ENCODE measurements at places on chromosomes 6 and 20. TPM values are rescaled to one million over a fixed set of nuclear protein-coding genes. Genes with fewer than 3 reads are reported as not detected.

JPH2 gene
- total RNA-seq, result not detected

CTCFL gene
- not detected for total RNA-seq

FAM83C gene
- total RNA-seq, result not detected

ETV7 gene
- total RNA-seq, result 0.36 TPM

CYP21A2 gene
- total RNA-seq, result 0.23 TPM

TREM2 gene
- not detected for total RNA-seq

TBXT gene
- not detected for total RNA-seq

HLA-DRB1 gene
- total RNA-seq, result 10.8 TPM

RHAG gene
- not detected for total RNA-seq

DYNLT2 gene
- total RNA-seq, result 2.0 TPM

OR2B6 gene
- not detected for total RNA-seq

XKR7 gene
- 0.02 TPM for total RNA-seq

IL20RA gene
- total RNA-seq, result not detected
